ENCODE measurements at places on chromosomes 6 and 20. TPM values are rescaled to one million over a fixed set of nuclear protein-coding genes. Genes with fewer than 3 reads are reported as not detected.

Gene ARFRP1
- total RNA-seq = 31.1 TPM

Gene FANCE
- 10.4 TPM for total RNA-seq

Gene PROKR2
- total RNA-seq = not detected

Gene IER3
- total RNA-seq = 74.3 TPM

Gene RNF39
- total RNA-seq = 2.6 TPM

Gene RNF114
- total RNA-seq = 36.1 TPM

Gene TTLL9
- 0.16 TPM for total RNA-seq

Gene IL17A
- not detected for total RNA-seq

Gene TRIM31
- 0.20 TPM for total RNA-seq

Gene PBOV1
- not detected for total RNA-seq

Gene KHDRBS2
- total RNA-seq = 0.12 TPM

Gene MCCD1
- not detected for total RNA-seq

Gene CRISP3
- 8.1 TPM for total RNA-seq

Gene SCGN
- total RNA-seq = not detected

Gene COL9A3
- total RNA-seq = 1.5 TPM

Gene KDM1B
- total RNA-seq = 20.8 TPM

Gene DDRGK1
- total RNA-seq = 47.8 TPM

Gene SAPCD1
- 0.64 TPM for total RNA-seq

Gene FAXC
- 1.6 TPM for total RNA-seq

Gene C20orf204
- 0.88 TPM for total RNA-seq

Gene KIZ
- 17.7 TPM for total RNA-seq

Gene SLC12A5
- not detected for total RNA-seq

Gene RAD21L1
- not detected for total RNA-seq

Gene SLPI
- 864 TPM for total RNA-seq

Gene KCNB1
- 0.52 TPM for total RNA-seq

Gene UBD
- 1.00 TPM for total RNA-seq

Gene SEC23B
- 47.9 TPM for total RNA-seq

Gene ENPP4
- total RNA-seq = 0.80 TPM

Gene PDE7B
- total RNA-seq = 0.68 TPM

Gene BMP7
- total RNA-seq = 34.2 TPM

Gene HRH3
- total RNA-seq = not detected

Gene FABP7
- total RNA-seq = not detected

Gene IP6K3
- total RNA-seq = 0.08 TPM

Gene SNAP91
- total RNA-seq = not detected

Gene RHAG
- total RNA-seq = not detected

Gene SLC2A10
- total RNA-seq = 2.1 TPM

Gene NR2E1
- total RNA-seq = 0.08 TPM

Gene TBXT
- not detected for total RNA-seq
